Right cardiac atrium (tissue), 5 donors: ENCODE measurements at places on chromosomes 3 and 15.
A peak's percentile ranks its signal among the peaks of the same experiment; 100 is the strongest.

GRCh38 chr15:55222588-55222987 is 25.8 kb upstream of the RSL24D1 start:
- DNase-seq = no peak

GRCh38 chr3:24067483-24067882 is 122.4 kb downstream of the NR1D2 start:
- DNase-seq = no peak

GRCh38 chr3:110562621-110563020 is 509.0 kb upstream of the NECTIN3 start:
- no peak for DNase-seq

DNA sequence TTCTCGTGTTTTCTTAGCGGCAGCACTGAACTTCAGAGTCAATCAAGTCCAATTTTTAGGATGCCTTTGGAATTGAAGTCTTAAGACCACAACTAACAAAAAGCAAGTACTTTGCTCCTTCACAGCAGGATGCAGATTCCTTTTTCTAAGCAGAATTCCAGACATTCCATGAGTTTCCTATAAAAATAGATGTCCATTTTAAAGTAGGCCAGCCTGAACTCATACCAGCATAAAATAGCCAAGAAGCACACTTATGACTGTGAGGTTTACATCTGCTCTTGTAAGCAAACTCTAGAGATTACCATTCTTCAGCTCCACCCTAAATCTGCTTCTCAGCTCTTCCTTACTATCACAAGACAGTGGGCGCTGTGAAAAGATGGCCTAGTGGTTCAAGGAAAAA is 85.8 kb downstream of the THBS1 start:
- DNase-seq = no peak

GRCh38 chr3:32483772-32484171 is 18.9 kb downstream of the CMTM6 start:
- no peak for DNase-seq

GRCh38 chr15:82046666-82047452 is 1.0 kb upstream of the MEX3B start:
- DNase-seq = peak; percentile 91

DNA sequence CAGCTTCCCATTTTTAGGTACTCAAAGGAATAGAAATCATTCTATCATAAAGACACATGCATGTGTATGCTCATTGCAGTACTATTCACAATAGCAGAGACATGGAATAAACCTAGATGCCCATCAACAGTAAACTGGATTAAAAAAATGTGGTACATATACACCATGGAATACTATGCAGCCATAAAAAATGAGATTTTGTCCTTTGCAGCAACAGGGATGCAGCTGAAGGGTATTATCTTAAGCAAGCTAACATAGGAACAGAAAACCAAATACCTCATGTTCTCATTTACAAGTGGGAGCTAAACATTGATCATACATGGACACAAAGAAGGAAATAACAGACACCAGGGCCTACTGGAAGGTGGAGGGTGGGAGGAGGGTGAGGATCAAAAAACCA is 33.1 kb upstream of the COL6A5 start:
- DNase-seq = no peak

GRCh38 chr3:195811756-195812155 is at the start of gene MUC4:
Gene MUC4, minus strand, starts transcription at chr3:195811929. Its CDS starts 112 bp downstream, at chr3:195811817.
- DNase-seq = no peak

GRCh38 chr3:192489579-192489978 is 237.8 kb downstream of the FGF12 start:
- DNase-seq = no peak

DNA sequence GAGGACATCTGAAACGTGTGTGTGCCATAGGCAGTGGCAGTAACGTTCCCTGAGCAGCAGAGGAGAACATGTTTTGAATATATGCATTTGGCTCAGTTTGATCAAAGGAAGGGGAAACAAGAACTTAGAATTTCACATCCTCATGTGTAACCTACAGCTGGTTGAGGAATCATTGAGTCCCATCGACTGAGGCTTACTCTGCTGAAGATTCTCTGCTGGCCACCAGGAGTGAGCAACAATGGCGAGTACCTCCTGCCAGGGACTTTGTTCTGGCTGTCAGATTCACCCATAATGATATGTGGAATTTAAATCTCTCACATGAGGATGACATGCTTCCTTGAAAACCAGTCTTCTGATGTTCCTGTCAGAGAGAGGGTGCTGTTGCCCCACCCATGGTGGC is 21.3 kb downstream of the GORASP1 start:
- no peak for DNase-seq

DNA sequence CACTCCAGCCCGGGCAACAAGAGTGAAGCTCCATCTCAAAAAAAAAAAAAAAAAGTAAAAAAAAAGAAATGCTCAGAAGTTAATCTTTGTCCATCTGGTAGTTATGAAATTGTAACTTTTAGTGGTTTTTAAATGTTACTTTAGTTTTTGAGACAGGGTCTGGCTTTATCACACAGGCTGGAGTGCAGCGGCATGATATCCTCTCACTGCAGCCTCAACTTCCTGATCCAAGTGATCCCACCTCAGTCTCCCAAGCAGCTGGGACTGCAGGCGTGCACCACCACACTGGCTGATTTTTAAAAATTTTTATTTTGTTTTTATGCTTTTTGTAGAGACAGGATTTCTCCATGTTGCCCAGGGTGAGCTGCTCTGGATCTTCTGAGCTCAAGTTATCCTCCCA is 1.3 kb downstream of the RNU5B-1 start:
- no peak for DNase-seq

DNA sequence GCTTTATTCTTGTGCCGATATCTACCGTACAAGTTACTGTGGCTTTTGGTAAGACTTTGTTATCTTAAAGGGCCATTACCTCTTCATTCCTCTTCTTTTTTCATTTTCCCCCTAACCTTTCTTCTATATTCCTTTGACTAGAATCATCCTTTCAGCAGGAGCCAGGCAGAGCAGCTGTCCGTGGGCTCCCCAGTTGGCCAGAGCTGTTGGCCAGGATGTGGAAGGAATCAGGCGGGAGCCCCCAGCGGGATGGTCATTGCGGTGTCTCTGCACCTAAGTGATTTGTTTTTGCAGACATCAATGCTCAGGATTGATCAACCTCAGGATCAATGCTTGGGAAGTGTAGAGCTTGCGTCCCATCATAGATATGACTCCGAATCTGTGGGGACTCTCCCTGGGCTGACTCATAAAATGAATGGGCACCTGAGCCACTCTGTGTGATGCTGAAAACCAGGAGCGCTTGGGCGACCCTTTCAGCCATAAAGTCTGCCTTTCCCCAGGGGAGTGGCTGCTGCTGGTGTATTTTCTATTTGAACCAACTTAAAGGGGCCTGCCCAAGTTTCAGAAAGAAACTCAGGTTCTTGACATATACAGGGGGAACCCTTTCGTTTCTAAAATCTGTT is 21.7 kb downstream of the APBA2 start:
- no peak for DNase-seq

GRCh38 chr15:75407083-75407482 is 38.7 kb upstream of the MAN2C1 start:
- DNase-seq = no peak

GRCh38 chr15:56146756-56147155 is 96.9 kb downstream of the RFX7 start:
- DNase-seq = no peak

DNA sequence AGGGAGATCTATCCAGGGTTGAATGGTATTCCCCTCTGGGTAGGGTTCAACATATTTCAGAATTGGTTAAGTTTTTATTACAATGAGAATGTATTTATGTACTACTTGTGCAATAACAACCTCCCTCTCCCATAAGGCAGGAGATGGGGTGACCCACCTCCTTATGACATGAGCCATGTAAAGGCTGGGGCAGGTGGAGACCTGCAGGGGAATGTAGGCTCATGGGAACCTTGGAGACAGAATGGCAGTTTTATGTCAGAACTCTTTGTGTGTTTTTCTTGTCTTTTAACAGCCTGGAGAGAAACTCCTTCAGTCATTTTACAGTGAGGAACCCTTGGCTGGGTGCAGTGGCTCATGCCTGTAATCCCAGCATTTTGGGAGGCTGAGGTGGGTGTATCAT is 24.6 kb upstream of the INSYN1 start:
- DNase-seq = no peak

- DNase-seq = peak; percentile 86
Measured at GRCh38 chr15:93036951-93037819, 51.8 kb downstream of the RGMA start.

- no peak for DNase-seq
Measured at GRCh38 chr3:19866751-19867347, 67.2 kb downstream of the EFHB start.

DNA sequence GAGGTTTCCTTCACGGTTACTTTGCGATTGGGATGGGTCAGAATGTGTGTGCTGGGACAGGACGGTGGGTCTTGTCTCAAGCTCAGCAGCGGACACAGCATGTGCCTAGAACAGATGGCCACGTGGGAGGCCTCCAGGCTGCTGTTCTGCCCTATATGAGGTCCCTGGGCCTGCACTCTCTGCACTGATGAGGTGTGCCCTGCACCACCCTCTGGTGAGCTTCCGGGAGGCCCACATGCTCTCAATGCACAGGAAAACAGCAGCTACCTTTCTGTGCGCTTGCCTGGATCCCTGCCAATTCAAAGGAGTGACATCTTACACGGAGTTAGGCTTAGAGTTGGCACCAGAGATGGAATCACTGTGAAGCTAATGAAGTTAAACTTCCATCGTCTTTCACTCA is 59.8 kb downstream of the BOC start:
- DNase-seq = no peak

DNA sequence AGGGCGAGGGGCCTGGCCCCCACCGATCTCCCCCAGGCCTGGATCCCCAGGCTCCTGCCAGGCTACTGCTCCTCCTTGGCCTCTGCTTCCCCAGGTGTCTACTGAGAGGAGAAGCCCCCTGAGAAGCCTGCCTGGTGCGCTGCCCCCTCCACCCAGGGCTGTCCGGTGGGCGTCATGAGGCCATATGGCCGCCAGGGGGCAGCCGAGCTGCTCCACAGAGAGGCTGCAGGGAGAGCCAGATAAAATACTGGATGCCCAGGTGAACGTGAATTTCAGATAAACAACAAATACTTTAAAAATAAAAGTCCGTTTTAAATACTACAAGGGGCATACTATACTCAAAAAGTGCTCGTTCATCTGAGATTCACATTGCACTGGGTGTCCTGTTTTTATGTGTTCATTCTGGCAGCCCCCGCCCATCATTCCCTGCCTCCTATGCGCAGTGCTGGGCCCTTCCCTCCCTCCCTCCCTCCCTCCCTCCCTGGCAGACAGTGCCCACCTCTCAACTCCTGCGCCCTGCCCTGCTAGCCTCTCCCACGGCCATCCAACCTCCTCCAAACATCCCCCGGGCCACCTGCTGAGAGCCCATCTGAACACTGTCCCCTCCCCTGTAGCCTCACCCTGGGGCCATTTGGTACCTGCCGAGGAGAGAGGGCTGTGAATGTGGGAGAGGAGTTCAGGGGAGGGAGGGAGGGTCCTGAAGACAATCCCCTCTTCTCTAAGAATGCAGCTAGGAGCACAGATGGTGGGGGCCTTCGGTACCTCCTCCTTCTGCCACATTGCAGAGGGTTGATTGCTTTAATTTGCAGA is 29.6 kb downstream of the PSTPIP1 start:
- peak; percentile 66 for DNase-seq

GRCh38 chr3:1561427-1561826 is 468.6 kb downstream of the CNTN6 start:
- DNase-seq = no peak

DNA sequence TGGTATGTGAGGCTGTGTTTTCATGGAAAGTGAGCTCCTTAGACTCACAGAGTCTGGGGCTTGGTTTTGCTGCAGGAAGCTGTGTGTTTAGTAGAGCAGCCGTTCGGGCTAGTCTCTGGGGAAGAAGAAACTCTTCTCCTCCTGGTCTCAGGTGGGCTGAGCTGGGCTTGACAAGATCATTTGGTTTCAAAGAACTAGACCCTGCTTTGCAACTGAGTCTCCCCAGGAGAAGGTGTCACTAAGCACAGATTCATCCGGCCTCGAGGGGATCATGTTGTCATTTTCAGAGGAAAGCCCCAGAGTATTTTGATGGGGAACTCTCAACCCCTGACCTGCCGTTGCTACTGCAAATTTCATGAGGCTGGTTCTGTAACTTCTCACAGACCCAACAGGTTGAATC is 188.5 kb downstream of the FAM43A start:
- no peak for DNase-seq

GRCh38 chr3:21140785-21141184 is 610.2 kb downstream of the ZNF385D start:
- no peak for DNase-seq

GRCh38 chr15:78322243-78322642 is 17.9 kb upstream of the CRABP1 start:
- DNase-seq = no peak

DNA sequence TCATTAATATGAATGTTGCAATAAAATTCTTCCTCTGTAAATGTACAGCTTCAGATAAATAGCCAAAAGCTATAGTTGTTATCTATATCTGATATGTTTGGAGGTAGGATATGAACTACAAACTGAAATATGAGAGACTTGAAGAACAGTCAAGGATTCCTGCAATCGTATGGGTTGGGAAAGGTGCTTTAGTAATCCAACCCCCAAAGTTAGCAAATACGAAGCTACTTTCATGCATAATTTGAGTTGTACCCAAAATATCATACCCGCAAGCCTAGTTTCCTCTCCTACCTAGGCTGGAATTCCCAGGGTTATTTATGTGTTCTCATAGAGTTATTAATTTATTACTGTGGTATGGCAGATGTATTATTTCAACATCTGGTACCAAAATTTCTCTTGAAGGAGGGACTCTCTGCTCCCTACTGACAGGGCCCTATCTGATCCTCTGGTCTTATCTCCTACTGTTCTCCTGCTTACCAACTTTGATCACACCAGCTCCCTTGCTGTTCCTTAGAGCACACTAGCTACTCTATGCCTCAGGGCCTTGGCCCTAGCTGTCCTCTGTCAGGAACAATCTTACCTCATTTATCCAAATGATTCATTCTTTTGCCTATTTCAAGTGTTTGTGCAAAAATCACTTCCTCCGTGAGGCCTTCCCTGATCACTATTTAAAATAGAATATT is 140.4 kb upstream of the CCDC54 start:
- no peak for DNase-seq

DNA sequence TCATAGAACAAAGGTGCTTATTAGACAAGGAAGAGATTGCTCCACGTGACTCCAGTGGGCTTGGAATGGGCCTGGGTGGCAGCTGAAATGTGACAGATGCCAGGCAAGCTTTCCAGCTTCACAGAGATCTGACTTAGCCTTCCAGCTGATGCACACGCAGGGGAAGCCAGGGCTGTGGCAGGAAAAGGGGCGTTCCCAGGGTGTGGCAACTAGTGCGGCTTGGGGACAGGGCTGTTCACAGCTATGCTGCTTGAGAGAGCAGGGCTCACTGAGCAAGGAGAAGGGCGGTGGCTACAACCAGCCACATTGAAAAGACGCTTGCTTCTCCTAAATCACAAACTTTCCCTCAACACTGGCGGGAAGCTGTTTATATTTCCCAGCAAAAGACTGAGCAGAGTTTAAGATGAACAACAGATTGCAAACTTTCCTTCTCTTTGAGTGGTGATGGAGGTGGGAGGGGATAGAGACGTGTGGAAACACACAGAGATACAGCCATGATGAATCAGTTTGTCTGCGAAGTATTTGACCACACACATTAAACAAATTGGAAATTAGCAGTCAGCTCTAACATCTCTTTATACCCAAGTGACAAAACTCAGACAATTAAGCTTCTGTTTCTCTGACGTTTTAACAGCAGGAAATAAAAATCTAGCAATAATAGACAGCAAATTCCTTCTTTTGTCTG is 127.5 kb downstream of the BDH1 start:
- DNase-seq = peak; percentile 68

GRCh38 chr15:90004252-90004651 is 3.1 kb downstream of the ZNF710 start:
- peak; percentile 53 for DNase-seq
